ENCODE measurements at places on chromosomes 6 and 20. TPM values are rescaled to one million over a fixed set of nuclear protein-coding genes. Genes with fewer than 3 reads are reported as not detected.

The GNL1 gene
- total RNA-seq: 93.1 TPM

The TFAP2B gene
- total RNA-seq: 5.0 TPM

The ELOVL4 gene
- total RNA-seq: 3.6 TPM

The DYNLT1 gene
- 142 TPM for total RNA-seq

The MYLK4 gene
- total RNA-seq: 0.89 TPM

The PRR18 gene
- total RNA-seq: 0.31 TPM

The VGLL2 gene
- not detected for total RNA-seq

The C6orf132 gene
- total RNA-seq: 22.4 TPM

The GPX5 gene
- total RNA-seq: not detected

The PRRT1 gene
- 4.5 TPM for total RNA-seq

The HSPA12B gene
- total RNA-seq: 11.5 TPM

The FAM184A gene
- 4.1 TPM for total RNA-seq

The HMGCLL1 gene
- 2.4 TPM for total RNA-seq

The B3GAT2 gene
- not detected for total RNA-seq

The ARMC2 gene
- total RNA-seq: 11.3 TPM

The THEMIS gene
- total RNA-seq: not detected

The GPR6 gene
- not detected for total RNA-seq

The SLC17A4 gene
- 0.16 TPM for total RNA-seq

The PKIB gene
- total RNA-seq: 44.7 TPM

The ADTRP gene
- total RNA-seq: 3.8 TPM

The RCAN2 gene
- 4.0 TPM for total RNA-seq

The PPDPF gene
- 258 TPM for total RNA-seq

The F13A1 gene
- total RNA-seq: 0.25 TPM

The DPPA5 gene
- not detected for total RNA-seq

The BRD2 gene
- total RNA-seq: 261 TPM

The MICB gene
- total RNA-seq: not detected

The SHLD1 gene
- 10.0 TPM for total RNA-seq

The PLCB1 gene
- total RNA-seq: 35.4 TPM

The ADGRB3 gene
- 13.9 TPM for total RNA-seq

The MEI4 gene
- total RNA-seq: 1.5 TPM

The SSR1 gene
- total RNA-seq: 129 TPM

The PTPRT gene
- total RNA-seq: 0.80 TPM

The BTNL2 gene
- total RNA-seq: not detected
